ENCODE measurements at places on chromosomes 4 and X. TPM values are rescaled to one million over a fixed set of nuclear protein-coding genes. Genes with fewer than 3 reads are reported as not detected.

- DNase-seq, result no peak
- H3K4me3 ChIP-seq, result no peak overlapping the region
- no peaks in the 10 kb centered on the region for H3K36me3 ChIP-seq
- no peaks in the 10 kb centered on the region for H3K4me1 ChIP-seq
- H3K27ac ChIP-seq, result no peak overlapping the region
Observed at GRCh38 chr4:23388255-23388654, 501.6 kb downstream of the PPARGC1A start.

The PKD2 gene
- 14.9 TPM for total RNA-seq

DNA sequence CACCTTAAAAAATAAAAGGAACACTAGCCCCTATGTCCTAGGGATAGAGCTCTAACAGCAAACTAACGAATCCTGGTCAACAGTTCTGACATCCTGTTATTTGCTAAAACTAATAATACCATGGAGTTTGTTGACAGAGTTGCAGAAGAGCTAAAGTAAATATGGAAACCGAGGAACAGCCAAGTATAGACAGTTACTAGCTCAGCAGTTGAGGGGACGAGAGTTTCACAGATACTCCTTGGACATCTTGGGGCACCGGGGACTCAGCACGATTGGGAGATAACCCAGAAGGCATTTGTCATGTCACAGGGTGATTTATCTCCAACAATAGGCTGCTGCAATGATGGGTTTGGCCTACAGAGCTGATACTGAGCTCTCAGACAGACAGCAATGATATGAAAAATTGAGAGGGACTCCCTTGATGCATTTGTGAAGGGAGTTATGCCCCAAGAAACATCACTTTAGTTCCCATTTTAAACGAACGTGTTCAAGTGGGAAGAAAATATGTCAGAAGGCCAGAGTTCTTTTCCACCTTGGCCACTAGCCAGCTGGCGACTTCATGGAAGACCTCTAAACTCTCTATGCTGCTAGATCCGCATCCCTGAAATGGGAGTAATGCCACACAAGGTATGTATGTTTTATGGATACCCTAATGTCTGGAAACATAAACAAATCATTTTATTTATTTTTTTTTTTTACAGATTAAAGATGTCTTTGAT lies 48.6 kb downstream of the TSC22D3 start:
- no peaks in the 10 kb centered on the region for H3K36me3 ChIP-seq
- no peaks in the 10 kb centered on the region for H3K27me3 ChIP-seq
- H3K4me3 ChIP-seq, result peak overlapping the region; percentile 47
- peak; percentile 26 for DNase-seq
- peak overlapping the region; percentile 91 for H3K27ac ChIP-seq
- peaks cover 70% of the 10 kb centered on the region for H3K4me1 ChIP-seq

The UGT2B11 gene
- total RNA-seq, result not detected

The EDA gene
- 0.15 TPM for total RNA-seq

The DGAT2L6 gene
- not detected for total RNA-seq

GRCh38 chr4:3408793-3409330 lies 32.9 kb upstream of the HGFAC start:
- no peaks in the 10 kb centered on the region for H3K4me1 ChIP-seq
- no peak overlapping the region for H3K27ac ChIP-seq
- no peak for DNase-seq
- H3K36me3 ChIP-seq, result no peaks in the 10 kb centered on the region
- no peak overlapping the region for H3K4me3 ChIP-seq

The PHOX2B gene
- not detected for total RNA-seq

DNA sequence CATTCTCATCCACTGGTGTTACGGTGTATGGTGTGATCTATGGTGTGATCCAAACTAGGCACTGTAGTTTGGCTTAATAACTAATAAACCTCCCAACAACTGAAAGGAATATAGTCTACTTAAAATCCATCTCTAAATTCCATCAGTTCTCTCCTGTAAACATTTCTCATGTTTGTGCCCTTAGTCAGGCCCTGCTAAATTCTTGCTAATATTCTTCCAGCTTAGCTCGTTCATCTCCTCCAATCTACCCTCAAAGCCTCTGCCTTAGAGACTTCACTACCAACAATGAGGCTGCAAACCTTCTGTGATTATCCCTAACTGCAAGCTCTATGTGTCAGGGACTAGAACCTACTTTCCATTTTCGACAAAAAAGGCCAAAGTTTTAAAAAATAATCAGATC lies 28.1 kb downstream of the ZAR1 start:
- peaks cover 32% of the 10 kb centered on the region for H3K36me3 ChIP-seq
- DNase-seq, result no peak
- no peaks in the 10 kb centered on the region for H3K27me3 ChIP-seq
- no peaks in the 10 kb centered on the region for H3K4me1 ChIP-seq
- no peak overlapping the region for H3K4me3 ChIP-seq

DNA sequence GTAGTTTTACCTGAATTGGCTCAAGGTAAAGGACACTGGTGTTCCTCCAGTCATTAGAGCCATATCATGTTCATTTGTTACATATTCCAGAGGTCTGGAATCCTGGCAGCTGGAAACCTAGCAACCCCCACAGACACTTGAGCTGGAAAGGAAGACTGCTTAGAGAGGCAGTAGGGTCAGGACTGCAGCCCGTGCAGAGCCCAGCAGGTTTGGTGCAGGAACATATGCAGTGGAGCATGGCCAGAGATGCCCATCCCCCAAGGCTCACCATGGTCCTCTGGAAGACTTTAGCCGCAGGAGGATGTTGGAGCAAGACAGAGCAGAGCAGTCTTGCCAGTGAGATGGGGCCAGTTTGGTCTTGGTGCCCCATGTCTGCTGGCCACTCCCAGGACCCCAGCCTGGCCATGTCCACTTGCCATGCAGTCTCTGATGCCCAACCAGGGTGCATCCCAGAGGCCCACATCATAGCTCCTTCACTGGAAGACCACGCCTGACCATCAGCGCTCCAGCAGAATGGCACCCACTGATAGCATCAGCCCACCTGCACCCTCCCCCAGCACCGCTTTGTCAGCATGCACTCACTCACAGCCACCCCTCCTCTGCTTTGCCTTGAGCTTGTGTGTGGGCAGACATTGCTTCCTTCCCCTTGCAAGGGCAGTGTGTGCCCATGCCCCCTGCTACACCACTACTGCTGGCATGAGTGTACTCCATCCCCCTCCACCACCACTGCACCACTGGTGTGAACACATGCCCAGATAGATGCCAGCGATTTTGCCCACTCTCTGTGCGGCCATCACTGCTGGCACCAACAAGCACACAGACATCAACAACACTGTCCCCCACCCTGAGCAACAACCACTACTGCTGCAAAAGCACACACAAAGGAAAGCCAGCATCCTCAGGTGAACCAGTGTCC lies 190.3 kb upstream of the SPOCK3 start:
- no peak for DNase-seq
- H3K4me1 ChIP-seq, result no peaks in the 10 kb centered on the region
- H3K27me3 ChIP-seq, result no peaks in the 10 kb centered on the region
- H3K36me3 ChIP-seq, result no peaks in the 10 kb centered on the region

The RNF212 gene
- not detected for total RNA-seq

The RAB40AL gene
- total RNA-seq, result 0.40 TPM

DNA sequence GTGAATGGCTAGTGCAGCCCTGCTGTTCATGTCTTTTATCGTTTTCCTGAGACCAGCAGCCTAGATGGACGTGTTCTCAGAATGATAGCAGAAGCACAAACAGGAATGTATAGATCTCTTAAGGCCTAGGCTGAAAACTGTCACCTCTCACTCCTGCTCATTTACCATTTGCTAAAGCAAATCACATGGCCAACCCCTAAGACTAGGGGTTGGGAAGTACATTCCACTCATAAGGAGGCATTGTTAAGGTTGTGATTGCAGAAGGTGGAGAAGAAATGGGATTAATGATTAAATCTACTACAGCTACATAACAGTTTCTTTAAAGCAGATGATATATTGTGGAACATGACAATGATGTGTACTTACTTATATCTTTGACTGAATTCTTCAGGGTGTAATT lies 536.8 kb upstream of the FTHL17 start:
- H3K27me3 ChIP-seq, result no peaks in the 10 kb centered on the region
- H3K36me3 ChIP-seq, result no peaks in the 10 kb centered on the region
- H3K4me1 ChIP-seq, result no peaks in the 10 kb centered on the region
- no peak for DNase-seq

DNA sequence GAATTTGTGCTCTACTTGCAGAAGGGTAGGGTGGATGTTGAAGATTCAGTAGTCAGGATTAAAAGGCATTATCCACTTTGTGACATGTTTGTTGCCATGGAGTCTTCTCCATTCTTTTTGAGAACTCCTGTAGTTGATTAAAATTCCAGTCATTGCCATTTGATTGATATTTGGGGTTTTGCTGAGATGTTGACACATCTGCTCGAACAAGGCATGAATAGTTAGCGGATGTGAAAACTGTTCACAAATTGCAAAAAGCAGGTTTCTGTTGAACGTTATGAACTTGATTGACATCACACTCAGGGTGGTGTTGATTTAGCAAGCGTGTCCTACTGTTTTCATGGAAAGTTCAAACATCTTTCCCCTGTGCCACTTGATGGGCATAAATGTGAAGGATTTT lies 16.9 kb downstream of the LIMCH1 start:
- DNase-seq, result no peak
- H3K4me3 ChIP-seq, result no peak overlapping the region
- H3K27me3 ChIP-seq, result no peaks in the 10 kb centered on the region
- H3K27ac ChIP-seq, result no peak overlapping the region
- H3K4me1 ChIP-seq, result no peaks in the 10 kb centered on the region

GRCh38 chr4:107799669-107800450 lies 24.9 kb upstream of the SGMS2 start:
- no peak overlapping the region for H3K27ac ChIP-seq
- no peaks in the 10 kb centered on the region for H3K36me3 ChIP-seq
- no peak overlapping the region for H3K4me3 ChIP-seq
- no peaks in the 10 kb centered on the region for H3K27me3 ChIP-seq

DNA sequence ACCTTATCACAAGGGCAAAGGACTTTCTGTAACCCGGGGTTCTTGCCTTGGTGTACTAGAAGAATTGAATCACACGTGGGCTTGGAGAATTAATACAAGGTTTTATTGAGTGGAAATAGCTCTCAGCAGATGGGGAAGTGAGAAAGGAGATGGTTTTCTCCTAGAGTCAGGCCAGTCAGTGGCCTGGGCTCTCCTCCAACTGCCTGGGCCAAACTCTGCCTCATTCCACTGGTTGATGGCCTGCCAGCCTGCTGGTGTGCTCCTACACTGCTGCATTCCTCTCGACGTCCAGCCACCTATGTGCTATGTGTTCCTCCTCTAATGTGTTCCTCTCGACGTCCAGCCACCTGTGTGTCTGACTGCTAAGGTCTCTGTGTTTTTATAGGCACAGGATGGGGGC lies 35.3 kb upstream of the SPIN2A start:
- no peak overlapping the region for H3K4me3 ChIP-seq
- no peak for DNase-seq
- no peak overlapping the region for H3K27ac ChIP-seq
- no peaks in the 10 kb centered on the region for H3K4me1 ChIP-seq
- H3K27me3 ChIP-seq, result no peaks in the 10 kb centered on the region

The ODAPH gene
- not detected for total RNA-seq

Data from PC-3 (cell line).